8988T (cell line): ENCODE measurements at places on chromosomes 5 and 9.

DNA sequence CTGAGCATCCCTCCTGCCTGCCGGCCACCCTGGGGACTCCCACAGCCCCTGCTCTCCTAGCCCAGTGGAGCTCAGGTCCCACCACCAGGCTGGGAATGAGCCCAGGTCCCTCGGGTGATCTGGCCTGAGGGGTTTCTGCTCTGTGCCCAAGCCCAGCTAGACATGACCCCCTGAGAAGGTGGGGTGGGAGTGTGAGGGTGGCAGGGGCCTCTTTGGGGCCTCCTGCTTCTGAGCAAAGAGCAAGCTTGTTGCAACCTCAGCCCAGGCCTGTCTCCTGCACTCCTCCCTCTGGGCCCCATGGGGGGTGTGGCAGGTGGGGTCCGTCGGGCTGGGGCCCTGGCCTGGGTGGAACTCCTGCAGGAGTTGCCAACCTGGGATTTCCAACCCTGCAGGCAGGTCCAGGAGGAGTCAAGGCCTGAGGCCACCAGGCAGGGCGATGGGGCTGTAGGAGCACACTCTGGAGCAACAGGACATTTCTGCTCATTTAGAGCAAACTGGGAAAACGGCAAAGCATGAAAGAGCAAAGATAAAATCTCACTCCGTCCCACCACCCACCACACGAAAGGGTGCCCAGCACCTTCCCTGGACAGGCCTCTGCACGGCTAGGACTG is 11.4 kb upstream of the NRARP start:
- DNase-seq: peak; percentile 63

DNA sequence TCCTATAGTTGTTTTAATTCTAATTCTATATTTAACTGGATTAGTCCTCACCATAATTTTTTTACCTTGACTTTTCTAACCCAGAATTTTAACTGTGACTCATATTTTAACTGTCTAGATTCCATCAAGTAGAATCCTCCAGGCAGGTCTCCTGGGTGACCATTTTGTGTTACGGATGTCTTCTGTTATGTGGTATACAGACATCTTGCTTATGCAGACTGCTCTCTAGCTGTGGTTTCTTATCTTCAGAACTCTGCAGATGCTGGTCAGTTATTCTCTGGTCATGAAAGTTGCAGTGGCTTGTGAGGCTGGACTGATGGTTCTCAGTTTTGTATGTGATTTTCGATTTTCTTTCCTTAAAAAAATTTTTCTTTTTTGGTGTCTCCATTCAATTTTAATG is 139.4 kb downstream of the ATG10 start:
- no peak for DNase-seq

GRCh38 chr9:134625361-134626068 is 16.1 kb upstream of the COL5A1 start:
- DNase-seq: peak; percentile 10

- no peak for DNase-seq
Measured at GRCh38 chr5:107602896-107603295, 67.8 kb downstream of the EFNA5 start.

DNA sequence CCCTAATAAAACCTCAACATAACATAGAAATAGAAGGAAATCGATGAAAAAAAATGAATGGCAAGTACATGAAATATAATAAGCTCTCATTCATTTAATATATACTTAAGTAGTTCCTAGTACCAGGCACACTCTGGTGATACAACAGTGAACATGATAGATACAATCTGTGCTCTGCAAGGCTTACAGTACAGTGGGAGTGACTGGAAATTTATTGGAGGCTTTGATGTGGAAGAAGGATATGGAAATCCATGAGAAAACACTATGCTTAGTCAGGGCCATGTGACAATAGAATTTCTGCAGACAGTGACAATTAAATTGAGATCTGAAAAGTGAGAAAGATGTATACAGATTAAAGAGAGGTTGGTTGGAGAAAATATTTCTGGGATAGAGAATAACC is 32.0 kb upstream of the IL33 start:
- DNase-seq: no peak

- no peak for DNase-seq
Measured at GRCh38 chr9:14303100-14303499, 10.8 kb downstream of the NFIB start.

GRCh38 chr5:72234868-72235267 is 85.2 kb downstream of the MRPS27 start:
- DNase-seq: no peak

DNA sequence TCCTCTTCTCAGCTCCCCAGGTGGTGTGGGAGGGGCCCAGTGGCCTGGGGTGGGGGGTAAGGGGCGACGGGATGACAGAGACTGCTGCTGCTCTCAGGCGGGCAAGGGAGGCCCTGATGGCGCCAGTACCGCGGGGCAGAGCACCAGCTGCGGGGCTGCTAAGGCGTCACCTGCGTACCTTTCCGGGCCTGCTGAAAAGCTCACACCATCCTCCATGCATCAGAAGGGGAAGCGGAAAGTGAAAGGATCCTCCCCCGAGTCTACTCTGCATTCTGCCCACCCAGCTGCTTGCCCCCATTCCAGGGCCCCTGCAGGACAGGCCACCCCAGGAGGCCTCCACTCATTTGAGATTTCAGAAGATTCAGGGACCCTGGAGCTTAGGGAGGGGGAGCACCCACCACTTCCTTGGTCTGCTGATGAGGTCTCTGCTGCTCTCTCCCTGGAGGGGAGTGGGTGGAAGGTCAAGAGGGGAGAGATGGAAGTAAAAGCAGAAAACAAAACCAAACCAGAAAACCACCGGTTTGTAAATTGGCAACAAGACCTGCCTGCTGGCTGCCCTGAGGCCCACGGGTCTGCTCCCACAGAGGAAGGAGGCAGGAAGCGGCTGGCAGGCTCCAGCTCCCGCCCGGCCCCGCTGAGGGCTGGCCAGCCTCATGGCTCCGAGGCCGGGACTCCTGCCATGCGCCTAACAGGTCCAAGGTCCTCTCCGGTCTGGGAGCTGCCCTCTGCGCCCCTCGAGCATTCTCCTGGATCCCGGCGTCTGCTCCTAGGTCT is 33.6 kb downstream of the PRRT1B start:
- no peak for DNase-seq

GRCh38 chr9:37302277-37302676 is 120.2 kb upstream of the GRHPR start:
- DNase-seq: no peak

DNA sequence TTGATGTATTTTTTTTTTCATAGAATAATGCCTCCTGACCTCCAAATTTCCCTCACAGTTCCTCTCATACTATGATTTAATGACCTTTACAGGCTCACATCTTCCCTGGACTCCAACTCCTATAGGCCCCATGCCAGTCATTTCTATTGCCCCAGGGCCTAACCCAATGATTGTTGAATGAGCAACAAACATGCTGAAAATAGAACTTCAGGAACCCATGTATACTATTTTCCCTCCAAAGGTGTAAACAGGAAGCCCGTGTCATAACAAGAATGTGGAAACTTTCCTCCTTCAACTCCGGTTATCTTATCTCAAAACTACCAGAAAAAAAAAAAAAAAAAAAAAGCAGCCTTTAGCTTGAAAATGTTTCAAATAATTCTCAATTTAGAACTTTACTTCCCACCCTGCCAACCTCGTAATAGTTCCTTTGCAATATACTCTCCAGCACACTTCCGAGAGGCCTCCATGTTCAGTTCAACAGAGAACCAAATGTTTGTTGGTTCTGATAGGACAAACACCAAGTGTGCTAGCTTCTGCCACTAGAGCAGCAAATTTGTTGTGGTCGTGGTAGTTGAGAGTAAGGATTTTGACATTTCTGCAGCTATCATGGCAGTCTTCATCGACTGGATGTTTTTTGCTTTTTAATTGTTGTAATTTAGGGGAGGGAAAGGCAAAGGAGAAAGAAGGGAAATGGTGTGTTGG is 25.8 kb downstream of the TRPM6 start:
- DNase-seq: no peak

DNA sequence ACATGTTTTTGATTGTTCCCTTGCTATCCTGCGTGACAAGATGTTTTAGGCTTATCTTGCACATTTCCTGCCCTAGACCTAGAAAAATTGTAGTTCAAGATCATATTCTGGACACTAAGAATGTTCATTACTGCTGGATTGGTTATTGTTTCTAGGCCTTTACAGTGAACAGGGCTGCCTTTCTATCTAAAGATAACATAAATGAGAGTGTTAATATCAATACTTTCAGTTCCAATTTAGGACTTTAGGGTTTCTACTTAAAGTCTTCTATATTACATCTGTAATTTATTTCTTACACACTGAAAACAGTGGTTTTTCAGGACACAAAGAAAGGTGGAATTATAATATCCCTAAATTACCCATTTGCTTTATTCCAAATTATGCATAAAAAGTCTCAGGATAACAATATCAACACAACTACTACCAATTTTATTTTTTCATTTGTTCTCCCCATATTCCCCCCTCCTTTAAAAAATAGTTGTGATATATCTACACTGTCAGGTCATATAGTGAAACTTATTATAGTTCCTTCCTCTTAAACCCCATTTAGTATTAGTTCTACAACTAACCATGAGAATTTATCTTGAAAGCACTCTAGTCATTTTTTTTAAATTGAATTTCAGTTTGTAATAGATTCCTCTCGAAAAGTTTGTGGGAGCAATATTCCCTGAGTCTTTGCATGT is 293.9 kb upstream of the RIOK2 start:
- no peak for DNase-seq

DNA sequence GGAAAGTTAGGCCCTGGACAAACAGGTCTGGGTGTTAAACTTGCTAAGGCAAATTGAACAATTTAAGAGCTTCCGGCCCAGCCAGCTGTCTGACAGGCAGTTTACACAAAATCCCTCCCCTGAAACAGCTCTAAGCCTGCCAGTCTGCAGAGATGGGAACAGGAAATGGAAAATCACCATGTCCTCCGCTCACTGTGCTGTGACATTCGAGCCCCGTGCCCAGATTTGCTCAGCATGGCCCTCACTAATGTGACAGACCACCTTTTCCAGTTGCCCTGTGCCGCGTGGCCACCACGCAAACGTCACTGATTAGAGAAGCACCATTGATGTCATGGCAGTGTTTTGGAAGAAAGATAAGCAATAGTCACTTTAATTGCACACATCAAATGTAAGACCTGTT is 41.0 kb downstream of the CCNJL start:
- DNase-seq: no peak

- DNase-seq: no peak
Measured at GRCh38 chr9:98402019-98402840, 146.8 kb upstream of the TBC1D2 start.

GRCh38 chr9:105818903-105819302 is 124.6 kb downstream of the TMEM38B start:
- no peak for DNase-seq

DNA sequence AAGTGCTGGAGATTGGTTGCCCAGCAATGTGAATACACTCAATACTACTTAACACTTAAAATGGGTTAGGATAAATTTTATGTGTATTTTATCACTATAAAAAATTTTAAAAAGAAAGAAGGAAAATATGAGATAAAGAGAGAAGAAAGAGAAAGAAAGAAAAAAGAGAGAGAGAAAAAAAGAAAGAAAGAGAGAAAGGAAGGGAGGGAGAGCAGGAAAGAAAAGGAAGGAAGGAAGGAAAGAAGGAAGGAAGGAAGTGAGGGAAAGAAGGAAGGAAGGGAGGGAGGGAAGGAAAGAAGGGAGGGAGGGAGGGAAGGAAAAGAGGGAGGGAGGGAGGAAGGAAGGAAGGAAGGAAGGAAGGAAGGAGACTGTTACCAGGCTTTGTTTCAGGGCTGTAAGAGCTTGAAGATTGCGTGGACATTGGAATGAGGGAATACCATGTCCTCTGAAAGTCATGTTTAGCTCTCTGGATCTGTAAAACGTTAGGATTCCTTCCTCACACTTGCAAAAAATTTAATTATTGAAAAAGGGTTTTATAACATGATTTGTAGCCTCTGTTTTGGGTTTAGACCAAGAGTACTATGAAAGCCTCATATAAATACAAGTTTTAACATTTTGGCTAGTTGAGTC is 152.3 kb upstream of the DAP start:
- DNase-seq: no peak

DNA sequence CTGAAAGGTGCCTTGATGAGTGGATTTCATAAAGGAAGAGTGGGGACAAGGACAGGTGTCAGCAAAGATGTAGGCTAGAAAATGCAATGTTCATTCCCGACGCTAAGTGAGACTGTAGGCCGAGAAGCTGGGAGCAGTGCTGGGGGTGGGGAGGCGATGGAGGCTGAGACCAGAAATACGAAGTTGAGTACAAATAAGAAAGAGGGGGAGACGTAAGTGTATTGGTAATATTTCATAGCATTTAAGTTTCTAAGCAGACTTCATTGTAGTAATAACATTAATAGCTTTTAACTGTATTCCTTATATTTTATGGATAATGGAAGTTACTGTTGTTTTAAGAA is 11.0 kb downstream of the TRIP13 start:
- DNase-seq: no peak

DNA sequence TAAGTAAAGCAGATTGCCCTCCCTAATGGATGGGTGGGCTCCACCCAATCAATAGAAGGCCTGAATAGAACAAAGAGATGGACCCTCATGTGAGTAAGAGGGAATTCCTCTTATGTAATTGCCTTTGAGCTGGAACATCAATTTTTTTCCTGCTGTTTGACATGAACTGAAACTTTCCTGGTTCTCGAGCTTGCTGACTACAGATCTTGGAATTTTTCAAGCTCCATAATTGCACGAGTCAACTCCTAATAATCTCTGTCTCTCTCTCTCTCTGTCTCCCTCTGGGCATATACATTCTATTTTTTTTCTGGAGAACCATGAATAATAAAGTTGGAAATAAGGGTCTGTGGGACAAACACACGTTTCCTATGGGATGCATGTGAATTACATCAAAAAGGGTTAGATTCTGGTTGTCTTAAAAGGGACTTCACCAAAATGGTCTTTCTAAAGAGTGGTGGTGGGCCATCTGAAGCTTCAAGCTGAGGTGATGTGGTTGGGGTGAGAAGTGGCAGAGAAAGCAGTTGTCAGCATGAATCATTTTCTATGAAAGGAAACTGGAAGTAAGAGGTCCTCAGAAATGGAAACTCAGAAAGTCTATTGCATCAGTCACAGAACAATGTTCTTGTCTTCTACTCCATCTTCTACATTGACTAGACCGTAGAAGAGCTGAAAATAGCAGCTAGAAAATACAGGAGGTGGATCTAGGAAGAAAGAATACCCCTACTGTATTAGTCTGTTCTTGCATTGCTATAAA is 47.0 kb upstream of the HOMER1 start:
- no peak for DNase-seq

DNA sequence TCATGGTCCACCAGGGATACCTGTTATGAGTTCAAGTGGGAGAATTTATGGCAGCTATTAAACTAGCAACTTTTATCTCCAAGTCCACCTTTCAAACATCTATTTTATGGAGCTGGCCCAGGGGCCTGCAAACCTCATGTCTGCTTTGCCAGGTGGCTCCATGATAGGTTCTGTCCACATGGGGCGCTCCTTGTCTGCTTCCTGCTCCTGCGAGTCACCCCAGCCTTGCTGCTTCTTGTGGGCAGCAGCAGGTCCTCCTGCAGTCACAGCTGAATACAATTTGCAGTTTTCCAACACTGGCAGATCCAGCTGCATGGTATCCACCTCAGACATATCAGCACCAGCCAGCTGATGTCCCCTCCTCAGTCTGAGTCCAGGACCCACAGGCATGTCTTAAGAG is 39.6 kb upstream of the FRRS1L start:
- no peak for DNase-seq
